ENCODE measurements at places on chromosomes 3 and 15.

GRCh38 chr3:23152989-23153388 lies 50.1 kb upstream of the UBE2E2 start:
- no peak for DNase-seq

GRCh38 chr15:39079296-39079847 lies 501.5 kb upstream of the THBS1 start:
- DNase-seq, result no peak

GRCh38 chr15:40793216-40793989 lies 13.5 kb upstream of the ZFYVE19 start:
- DNase-seq, result no peak

- no peak for DNase-seq
These were observed 124.7 kb downstream of the IL5RA start for GRCh38 chr3:2985479-2985878.

- DNase-seq, result no peak
These were observed at the start of gene CADPS for GRCh38 chr3:62874711-62875557. CADPS (minus strand) TSS chr3:62875416; CDS start chr3:62875029, 387 bp downstream.

GRCh38 chr15:81061490-81062253 lies 60.9 kb downstream of the TLNRD1 start:
- DNase-seq, result no peak

GRCh38 chr3:106296062-106296461 lies 427.2 kb upstream of the CBLB start:
- no peak for DNase-seq
